Stimulated activated CD4-positive, alpha-beta T cell treated with anti-CD3 and anti-CD28 coated beads, TNF-alpha, amount 100 ng/mL, for 4 hours (primary cell): ENCODE measurements at places on chromosomes 12 and 14.

DNA sequence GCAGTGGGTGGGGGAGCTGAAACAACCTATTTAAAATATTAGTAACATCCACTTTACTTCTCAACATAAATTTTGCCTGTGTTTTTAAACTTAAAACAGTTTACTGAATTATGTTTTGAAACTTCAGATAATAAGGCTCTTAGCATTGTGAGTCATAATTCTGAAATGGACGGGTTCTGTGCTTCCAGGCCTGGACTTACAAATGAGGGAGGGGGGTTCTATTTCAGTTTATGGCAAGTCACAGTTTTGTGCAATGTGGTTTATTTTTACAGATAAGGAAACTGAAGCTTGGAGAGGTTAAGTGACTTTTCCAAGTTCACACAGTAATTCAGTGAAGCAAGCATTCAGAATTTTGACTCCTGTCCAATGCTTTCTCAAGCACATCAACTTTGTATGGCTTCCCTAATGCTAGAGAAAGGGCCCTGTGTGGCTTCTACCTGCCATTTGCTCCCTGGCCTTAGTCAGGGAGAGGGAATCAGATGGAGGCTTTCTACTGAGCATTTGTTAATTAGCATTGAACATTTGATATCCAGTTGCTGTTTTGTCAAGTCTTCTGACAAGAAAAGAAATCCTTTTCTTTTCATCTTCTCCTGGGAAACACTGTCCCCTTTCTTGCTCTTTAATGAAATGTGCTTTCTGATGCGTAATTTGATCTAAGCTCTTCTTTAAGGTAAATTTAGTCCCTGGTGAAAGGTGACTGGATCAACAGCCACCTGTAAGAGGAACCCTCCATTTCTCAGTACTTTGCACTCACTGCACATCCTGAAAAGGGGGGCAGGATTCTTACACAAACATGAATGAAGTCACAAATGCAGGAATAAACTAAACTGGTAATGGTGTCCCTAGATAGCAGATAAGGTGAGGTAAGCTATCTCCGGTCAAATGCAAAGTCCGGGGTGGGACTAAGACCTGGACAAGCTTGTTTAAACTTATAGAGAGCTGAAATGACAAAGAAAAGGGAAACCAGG, 2.5 kb upstream of the SALL2 start:
- no peak for DNase-seq

- DNase-seq, result no peak
Observed at GRCh38 chr12:74957231-74957630, 252.4 kb downstream of the KCNC2 start.

DNA sequence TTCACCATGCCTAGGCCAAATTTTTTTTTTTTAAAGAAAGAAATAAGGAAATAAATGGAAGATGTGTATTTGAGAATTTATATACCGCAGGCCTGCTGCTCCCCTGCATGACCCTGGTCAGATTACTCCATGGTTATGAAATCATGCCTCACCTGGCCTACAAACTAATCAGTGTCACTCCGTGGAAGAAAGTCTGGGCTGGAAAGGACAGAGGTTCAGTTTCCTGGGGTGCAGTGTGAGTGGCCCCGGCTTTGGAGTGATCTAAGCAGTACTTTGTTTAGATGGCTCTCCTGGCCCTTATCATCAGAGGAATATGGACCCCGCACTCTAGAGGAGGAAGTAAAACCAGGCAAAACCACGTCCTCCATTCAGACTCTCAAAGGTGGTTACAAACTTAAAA, 9.6 kb downstream of the APOBEC1 start:
- DNase-seq, result no peak

GRCh38 chr14:71891970-71892369, 40.3 kb upstream of the RGS6 start:
- no peak for DNase-seq

DNA sequence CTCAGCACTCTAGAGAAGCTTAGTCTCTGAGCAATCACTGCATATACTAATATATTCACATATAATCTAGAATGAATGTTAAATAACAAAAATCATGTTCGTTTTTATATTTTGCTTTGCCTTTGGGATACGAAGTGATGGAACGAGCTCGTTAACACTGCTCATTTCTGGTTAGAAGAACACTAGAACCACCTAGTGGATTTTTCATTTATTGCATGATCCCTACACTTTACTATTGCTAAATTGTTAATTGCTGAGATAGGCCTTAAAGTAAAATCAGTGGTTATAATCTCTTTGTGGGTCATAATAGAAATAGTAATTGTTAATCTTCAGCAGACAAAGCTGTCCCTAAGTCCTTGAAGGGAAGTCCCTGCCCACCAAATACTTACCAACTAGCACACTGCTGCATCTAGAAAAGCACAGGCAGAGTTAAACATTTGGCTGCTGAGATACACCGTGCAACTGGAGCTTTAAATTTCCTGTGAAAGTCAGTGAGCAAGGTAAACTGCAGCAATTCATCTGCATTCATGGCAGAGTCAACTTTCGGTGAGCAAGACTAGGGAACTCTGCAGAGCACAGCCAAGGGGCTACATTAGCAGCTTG, 353.7 kb downstream of the APAF1 start:
- DNase-seq, result no peak

- no peak for DNase-seq
Observed at GRCh38 chr12:83185241-83185640, 498.5 kb downstream of the TMTC2 start.

- no peak for DNase-seq
Observed at GRCh38 chr12:3119192-3119755, 42.1 kb downstream of the TSPAN9 start.

DNA sequence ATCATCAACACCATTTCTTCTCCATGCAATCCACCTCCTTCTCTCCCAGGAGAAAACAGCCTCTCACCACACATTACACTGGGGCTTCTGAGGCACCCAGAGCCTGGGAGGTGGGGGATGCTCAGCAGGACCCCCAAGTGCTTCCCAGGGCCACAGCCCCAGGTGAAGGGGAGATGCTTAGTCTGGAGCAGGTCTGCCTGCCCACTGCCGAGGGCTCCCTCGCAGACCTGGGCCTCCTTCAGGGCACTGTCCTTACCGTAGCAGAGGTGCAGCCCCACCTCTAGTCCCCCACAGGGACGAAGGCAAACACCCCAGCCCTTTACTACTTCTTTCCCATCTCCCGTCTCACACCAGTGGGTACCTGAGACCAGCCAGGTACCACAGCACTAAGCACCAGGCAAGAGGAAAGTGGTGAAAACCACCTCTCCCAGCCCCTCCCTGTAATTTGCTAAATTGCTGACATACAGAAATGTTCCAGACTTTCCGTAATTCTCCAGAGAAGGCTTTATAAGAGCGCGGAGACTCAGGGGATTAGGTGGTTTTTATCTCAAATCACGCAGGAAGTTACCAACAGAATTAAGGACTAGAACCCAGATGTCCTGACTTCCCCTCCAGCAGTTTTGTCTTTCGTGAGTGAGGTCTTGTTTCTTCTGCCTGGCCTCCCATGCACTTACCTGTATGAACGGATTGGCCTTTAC, 59.0 kb downstream of the PLEKHG3 start:
- DNase-seq, result no peak

DNA sequence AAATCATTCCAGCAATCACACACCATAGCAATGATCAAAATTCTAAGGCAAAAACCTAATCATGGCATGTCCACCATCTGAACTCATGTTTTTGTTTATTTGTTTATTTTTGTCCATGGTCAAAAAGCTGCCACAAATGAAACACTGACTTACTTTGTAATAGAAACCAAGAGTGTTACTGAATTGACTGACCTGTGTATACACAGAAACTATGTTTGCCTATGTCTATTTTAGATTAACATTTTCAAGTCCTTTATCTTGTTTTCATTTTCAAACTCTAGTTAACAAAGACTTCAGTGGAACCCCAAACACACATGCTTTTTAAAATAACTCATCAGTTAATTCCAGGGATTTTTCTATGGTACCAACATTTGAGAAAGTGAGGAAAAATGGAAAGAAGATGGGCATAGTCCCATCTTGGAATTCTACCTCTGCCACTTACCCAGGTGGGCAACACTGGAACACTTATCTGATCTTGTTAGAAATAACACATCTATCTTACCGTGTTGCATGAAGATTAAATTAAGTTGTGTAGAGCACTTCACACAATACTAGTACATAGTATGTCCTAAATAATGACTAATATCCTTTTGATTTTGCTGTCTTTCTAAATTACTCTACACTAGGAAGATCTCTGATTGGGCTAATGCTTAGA, 6.4 kb downstream of the LUM start:
- no peak for DNase-seq

GRCh38 chr12:62438098-62438692, 28.4 kb upstream of the MON2 start:
- DNase-seq, result no peak

- no peak for DNase-seq
Observed at GRCh38 chr14:104247336-104248202, 109.2 kb downstream of the KIF26A start.

DNA sequence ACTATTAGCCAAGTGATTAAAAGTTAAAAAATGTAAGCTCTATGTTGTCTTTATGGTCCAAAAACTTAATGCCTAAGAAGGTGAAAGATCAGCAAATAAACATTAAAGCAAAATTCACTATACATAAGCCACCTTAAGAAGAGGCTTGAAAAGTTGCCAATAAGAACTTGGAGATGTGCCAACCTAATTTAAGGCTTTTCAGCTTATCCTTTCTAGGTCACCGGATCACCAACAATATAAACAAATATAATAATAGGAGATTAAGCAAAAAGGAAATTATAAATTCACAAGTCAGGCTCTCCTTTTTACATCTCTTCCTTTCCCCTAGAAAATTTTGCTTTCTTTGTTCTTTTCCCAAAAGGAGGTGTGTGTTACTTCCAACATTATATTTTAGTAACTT, 30.9 kb downstream of the SLC2A3 start:
- no peak for DNase-seq

GRCh38 chr12:47087088-47087688, 7.4 kb upstream of the AMIGO2 start:
- no peak for DNase-seq

DNA sequence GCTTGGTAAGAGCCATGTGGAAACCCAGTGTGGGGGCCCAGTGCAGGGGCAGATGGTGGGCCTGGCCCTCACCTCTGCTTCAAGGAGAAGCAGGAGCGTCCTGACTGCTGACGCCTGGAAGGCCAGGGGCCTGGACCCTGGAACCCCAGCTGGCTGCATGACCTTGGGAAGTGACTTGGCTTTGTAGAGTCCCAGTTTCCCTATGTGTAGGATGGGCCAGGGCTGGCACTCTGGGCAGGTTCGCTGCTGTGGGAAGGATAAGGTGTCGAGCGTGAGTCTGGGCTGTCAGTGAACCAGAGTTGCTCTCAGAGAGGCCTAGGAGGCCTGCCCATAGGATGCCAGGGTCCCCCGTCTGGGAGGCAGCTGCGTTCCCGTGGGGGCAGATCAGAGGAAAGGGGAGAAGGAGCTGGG, 43.2 kb downstream of the TRAFD1 start:
- DNase-seq, result no peak

GRCh38 chr12:65139389-65139788, 18.3 kb upstream of the WIF1 start:
- DNase-seq, result no peak

DNA sequence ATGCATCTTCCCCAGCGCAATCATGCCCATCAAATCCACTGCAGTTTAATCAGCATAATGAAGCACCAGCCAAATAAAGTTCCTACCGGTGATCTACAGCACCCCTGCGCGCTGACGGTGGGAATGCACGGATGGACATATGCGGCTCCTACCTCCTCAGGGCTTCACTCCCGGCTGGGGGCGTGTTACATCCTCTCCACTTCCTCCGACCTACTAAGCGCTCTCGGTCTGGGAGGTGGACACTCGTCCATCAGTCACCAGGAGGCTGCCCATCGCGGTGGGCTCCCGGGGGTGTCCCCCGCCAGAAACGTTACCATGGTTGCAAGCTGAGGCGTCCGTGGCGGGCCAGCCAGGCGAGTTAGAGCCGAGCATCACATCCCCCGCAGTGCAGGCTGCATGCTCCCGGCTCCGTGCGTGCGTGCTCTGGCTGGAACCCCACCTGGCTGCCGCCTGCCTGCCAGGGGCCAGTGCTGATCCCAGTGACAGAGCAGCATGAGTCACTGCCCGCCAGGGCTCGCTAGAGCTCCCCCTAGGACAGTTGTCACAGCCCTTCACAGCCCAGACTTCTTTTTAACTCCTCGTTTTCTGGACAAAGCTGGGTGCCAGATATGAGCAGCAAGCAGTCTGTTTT, 73.0 kb downstream of the CIT start:
- DNase-seq, result no peak

DNA sequence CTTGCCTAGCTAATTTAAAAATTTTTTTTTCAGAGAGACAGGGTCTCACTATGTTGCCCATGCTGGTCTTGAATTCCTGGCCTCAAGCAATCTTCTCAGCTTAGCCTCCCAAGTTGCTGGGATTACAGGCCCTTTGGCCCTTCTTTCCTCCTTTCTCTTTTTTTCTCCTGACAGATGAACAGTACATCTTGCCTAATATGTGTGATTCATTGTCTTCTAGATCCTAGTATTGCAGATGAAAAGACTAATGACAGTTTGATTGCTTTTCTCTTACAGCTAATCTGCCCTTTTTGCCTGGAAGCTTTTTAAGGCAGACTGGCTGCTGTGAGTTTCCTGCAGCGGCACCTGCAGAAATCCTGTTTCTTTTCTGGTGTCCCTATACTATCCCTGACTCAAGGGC, 12.0 kb downstream of the DEPDC4 start:
- no peak for DNase-seq

- DNase-seq, result no peak
Observed at GRCh38 chr12:6084969-6085450, 39.5 kb downstream of the VWF start.

DNA sequence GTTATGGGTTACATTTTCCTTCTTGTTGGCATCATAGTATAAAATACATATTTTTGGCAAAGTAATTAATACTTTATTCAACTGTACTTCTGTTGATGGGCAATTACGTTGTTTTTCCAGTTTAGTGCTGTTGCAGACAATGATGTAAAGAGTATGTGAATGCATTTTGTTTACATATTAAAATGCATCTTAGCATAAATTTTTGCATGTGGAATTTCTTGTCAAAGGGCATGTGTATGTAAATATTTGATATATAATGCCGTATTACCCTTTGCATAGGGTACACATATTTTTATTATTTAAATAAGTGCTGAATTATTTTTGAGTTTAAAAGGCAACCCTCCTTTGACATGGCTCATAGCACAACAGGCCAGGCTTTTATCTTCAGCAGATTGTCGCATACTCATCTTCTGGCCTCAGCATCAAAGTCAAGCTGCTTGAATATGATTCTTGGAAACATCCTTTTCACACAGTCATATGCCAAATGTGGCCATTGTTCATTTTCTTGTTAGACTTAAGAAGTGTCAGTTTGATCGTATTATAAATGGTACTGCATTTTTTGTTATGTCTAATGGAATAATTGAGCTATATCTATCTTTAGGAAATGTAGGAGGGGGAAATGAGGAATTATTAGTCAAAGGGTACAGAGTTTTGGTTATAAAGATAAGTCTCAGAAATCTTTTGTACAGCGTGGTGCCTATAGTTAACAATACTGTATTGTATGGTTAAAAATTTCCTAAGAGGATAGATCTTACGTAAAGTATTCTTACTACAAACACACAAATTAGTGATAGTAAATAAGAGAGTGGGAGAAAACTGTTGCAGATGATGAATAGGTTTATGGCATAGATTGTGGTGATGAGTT, 138.5 kb downstream of the FUT8 start:
- no peak for DNase-seq

- DNase-seq, result no peak
Observed at GRCh38 chr14:72888192-72888591, 5.7 kb downstream of the DPF3 start.

- no peak for DNase-seq
Observed at GRCh38 chr12:110037315-110037714, 11.0 kb downstream of the C12orf76 start.
